Occipital lobe (tissue), 3 donors: ENCODE measurements at places on chromosomes 4 and X. TPM values are rescaled to one million over a fixed set of nuclear protein-coding genes. Genes with fewer than 3 reads are reported as not detected.

Gene WAS
- 0.16 TPM for total RNA-seq

Gene CFI
- 3.1 TPM for total RNA-seq

Gene SORCS2
- total RNA-seq: 4.1 TPM

Gene ITIH6
- not detected for total RNA-seq

Gene DRD5
- total RNA-seq: 0.94 TPM

Gene ADH6
- not detected for total RNA-seq

Gene LINC00632
- total RNA-seq: 44.6 TPM

Gene SH3TC1
- total RNA-seq: 2.5 TPM

Gene NLGN3
- 18.7 TPM for total RNA-seq

Gene RAI2
- total RNA-seq: 3.1 TPM

Gene SH2D1A
- not detected for total RNA-seq

Gene H2BW2
- not detected for total RNA-seq

Gene AKAP17A
- total RNA-seq: 11.5 TPM

Gene TRO
- total RNA-seq: 76.1 TPM

Gene PCYT1B
- 22.5 TPM for total RNA-seq

Gene ODAPH
- total RNA-seq: not detected

Gene SPANXN4
- not detected for total RNA-seq

Gene GRIA2
- total RNA-seq: 585 TPM

Gene HSFX1
- total RNA-seq: 1.7 TPM

Gene CASK
- 87.2 TPM for total RNA-seq

Gene NPY2R
- 1.2 TPM for total RNA-seq

Gene DUSP21
- not detected for total RNA-seq

Gene DDX60
- 6.7 TPM for total RNA-seq

Gene ABCG2
- total RNA-seq: 25.1 TPM

Gene CASP3
- 60.5 TPM for total RNA-seq

Gene CT45A10
- total RNA-seq: not detected

Gene LAMP2
- 48.8 TPM for total RNA-seq

Gene PLXNB3
- 0.47 TPM for total RNA-seq

Gene UNC5C
- total RNA-seq: 23.7 TPM

Gene FANCB
- total RNA-seq: 14.2 TPM

Gene ZXDA
- 32.0 TPM for total RNA-seq

Gene ZFP42
- total RNA-seq: not detected

Gene DKK2
- total RNA-seq: 3.1 TPM

Gene RAB33A
- total RNA-seq: 36.5 TPM

Gene VSIG4
- 22.6 TPM for total RNA-seq

Gene RPA4
- total RNA-seq: 2.0 TPM

Gene BEX1
- 103 TPM for total RNA-seq

Gene CT45A2
- total RNA-seq: not detected

Gene IQSEC2
- total RNA-seq: 8.6 TPM

Gene TMPRSS11D
- total RNA-seq: not detected

Gene CC2D2A
- 19.8 TPM for total RNA-seq
